ENCODE measurements at places on chromosomes 6 and 20.

GRCh38 chr20:2932498-2932897 is 59.2 kb downstream of the PTPRA start:
- no peak for DNase-seq

DNA sequence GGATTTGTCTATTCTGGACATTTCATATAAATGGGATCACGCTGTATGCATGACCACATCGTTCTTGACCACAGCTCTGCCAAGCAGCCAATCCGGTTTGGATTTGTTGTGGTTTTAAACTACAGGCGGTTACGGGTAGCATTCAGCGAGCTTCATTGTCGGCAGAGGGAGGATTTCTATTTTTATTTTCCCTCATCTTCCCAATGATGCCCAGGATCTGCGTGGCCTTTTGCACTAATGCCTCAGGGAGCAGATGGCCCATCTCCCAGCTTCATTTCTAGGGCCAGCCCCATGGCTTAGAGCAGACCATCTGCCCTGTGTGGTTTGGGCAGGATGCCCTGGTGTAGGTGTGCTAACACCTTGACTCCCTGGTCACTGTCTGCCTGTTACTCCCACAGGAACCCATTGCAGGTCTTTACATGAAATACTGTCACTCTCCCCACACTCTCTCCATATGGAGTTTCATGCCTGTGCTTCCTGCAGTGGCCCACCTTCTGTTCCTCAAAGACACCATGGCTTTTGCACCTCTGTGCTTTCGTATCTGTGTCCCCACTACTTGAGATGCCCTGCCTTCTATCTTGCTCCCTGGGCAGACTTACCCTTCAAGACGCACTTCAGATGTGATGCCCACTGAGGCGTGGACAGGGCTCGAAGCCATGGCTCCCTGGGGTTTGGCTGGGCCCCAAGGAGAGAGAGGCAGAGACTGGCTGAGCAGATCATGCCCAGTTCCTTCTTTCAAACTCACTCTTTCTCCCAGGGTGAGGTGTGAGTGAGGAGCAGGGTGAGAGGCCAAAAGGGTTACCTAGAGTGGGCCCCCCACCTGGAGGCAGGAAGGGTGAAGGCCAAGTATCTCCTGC is 26.0 kb downstream of the SDCBP2 start:
- peak; percentile 7 for DNase-seq

GRCh38 chr20:10637031-10637559 is 36.7 kb downstream of the JAG1 start:
- no peak for DNase-seq

DNA sequence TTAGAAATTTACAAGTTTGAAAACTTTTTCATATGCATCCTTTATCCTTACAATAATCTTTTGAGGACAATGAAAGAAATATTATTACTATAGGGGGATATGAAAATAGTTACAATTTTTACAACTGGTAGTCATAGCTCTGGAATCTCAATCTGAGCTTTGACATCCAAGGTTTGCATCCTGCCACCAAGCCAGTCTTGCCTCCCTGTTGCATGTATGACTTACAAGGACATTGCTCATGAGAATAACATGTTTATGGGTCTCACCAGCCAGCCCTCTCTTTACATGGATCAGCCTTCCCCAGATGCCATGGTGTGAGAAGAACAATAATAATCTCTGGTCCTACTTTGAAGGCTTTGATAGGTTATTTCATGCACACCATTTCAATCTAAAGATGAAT is 67.5 kb downstream of the THEMIS start:
- DNase-seq = no peak

DNA sequence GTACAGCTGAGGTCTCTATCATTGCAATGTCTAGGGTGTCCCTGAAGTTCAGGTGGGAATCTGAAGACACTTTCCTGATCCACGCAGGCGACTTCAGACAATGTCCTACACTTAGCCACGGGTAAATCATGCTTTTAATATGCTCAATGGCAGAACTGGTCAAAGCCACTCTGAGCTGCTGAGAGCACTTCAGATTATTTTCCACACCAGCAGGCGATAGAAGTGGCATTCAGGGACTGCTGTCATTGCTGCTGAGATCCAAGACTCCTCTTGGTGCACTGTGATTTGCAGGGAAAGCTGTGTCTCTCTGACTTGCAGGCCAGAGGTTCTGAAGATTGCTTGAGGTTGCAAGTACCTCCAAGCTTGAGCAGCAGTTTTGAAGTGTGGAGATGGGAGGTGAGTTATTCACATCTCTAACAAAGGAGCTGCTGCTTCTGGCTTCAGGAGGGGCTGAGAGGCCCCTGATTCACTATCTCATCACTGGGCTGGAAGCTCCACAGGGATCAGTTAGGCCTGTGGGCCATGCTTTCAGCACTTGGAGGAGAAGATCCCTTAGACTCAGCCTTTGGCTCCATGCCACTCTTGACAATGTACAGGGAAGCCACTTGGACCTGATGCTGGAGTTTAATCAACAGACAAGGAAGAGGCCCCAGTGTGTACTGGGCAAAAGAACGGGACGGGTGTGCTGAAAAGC is 2.9 kb upstream of the SSTR4 start:
- no peak for DNase-seq

DNA sequence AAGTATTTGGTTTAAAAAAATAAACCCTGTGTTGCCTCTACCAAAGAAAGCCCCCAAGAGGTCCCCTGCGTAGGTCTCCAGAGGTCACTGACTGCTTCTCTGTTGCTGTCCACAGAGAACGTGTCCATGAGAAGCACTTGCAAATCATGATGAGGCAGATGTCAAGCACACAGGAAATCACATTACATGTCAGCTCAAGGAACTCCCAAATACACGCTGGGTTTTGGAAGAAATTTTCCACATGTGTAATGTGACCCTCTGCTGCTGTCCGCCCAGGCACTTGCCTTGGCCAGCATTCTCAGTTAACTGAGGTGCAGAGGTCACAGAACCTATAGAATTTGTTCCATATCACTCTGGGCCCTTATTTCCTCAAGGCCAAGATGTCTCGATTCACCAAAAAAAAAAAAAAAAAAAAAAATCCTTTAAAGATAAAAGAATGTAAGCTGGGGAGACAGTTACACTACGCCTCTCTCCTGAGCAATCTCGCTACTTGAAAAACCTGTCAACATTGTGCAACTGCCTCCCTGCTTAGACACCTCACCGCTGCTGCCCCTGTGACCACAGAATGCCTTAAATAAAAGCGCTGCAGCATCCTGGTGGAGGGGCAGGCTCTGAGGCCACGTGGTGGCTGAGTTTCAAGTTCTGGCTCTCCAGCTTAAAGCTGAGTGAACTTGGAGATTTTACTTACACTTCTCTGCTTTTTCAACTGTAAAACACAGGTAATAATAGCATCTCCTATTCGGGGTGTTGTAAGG is 42.3 kb downstream of the SLC22A23 start:
- DNase-seq = no peak

DNA sequence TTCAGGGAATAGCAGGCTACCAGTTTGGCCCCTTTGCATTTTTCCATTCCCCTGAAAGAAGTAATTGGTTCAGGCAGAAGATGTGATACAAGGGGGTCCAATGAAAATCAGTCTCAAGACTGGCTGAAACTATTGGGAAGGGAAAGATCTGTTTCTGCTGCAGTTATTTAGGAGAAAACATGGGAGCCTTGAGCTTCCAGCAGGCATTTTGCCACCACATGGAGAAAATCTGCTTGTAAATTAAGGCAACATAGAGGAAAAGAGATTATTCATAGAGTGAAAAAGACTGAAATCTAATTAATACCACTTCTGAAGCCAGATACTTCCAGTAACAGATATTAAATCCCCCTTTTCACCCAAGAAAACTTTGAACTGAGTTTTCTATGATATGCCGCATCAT is 44.2 kb upstream of the SNAP25 start:
- no peak for DNase-seq

DNA sequence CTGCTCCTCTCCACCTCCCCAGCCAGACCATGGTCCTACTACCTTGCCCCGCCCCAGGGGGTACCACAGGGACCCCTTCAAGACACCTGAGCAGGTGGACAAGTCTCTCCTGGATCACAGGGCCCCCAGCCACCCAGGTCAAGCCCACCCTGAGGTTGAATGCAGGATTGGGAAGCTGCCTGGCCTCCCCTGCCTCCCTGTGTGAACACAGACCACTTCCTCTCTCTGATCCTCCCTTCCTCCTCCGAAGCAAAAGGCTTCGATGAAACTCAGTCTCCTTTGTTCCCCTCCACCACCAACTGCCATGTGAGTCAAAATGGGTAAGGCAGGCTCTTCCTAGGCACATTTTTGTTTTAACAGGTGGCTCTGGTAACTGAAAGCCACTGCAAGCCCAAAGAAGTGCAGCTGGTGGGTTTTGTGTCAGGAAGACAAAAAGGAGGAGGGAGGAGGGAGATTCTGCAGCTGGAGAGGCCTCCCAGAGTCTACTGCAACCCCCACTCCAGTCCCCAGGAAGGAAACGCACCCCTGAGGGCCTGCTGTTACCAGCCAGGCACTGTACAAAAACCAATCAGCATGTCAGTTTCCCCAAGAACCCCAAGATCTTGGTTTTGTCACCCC is 5.4 kb downstream of the ADA start:
- DNase-seq = peak; percentile 78

DNA sequence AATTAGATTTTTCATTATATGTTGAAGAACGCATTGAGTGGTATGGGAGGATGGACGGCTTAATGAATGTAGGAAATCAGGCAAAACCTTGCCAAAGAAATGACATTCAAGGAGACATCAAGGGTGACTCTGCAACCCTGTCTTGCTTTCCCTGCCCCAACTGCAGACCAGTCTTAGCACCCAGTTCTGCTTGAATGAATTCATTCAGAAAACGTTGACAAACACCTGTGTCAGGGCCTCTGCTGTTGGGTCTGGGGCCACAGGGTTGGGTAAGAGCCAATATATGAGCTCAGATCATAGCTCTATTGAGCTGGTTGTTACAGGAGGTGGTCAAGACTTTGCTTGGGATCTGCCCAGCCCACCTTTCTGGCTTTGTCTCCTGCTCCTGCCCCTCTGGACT is 7.7 kb upstream of the ASXL1 start:
- DNase-seq = no peak

DNA sequence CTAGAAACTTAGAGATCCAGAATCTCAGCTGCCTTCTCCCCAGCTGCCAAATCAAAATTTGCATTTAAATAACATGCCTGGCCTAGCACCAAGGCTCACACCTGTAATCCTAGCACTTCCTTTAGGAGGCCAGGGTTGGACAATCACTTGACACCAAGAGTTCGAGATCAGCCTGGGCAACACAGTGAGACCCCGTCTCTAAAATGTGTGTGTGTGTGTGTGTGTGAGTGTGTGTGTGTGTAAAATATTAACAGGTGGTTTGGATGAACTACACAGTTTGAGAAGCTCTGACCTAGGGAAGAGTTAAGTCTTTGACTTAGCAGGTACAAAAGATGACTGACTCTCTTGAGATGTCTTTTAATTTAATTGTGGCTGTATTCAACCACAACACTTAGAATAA is 20.2 kb upstream of the CD2AP start:
- no peak for DNase-seq

- no peak for DNase-seq
These were observed 63.1 kb downstream of the ATXN1 start for GRCh38 chr6:16698162-16698533.

DNA sequence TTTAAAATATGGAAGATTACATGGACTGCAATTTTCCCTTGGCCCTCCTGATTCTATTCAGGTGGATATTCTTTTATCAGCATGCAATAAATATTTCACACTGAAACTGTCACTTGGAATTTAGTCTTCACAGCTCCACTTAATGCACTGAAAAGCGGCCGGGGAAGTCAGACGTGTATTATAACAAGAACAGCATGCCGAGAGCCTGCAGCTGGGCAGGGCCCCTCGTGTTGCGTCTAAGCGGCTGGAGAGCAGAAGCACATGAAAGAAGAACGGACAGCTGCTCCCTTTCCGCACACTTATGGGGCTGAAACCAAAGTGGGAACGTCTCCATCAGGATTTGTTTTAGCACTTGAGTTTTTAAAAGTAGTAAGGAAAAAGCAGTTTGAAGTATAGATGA is 57.2 kb downstream of the LYRM4 start:
- no peak for DNase-seq

DNA sequence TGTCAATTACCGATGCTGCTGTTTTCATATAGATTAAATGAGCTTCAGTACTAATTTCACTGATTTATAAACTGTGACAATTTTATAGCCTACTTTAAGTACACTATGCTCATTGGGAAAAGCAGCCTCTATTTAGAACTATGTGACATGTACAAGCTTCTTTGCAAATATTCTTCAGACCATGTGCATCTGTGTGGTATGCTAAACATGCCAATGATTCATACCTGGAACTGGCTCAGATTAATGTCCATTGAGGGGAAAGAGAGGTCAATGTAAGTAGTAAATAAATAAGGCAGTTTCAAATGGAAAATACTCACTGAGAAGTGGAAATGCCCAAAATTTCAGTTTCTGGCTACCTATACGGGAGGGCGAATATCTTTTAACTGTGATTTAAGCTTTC is 777.7 kb downstream of the C6orf118 start:
- no peak for DNase-seq

- DNase-seq = no peak
These were observed 59.2 kb downstream of the LAMP5 start for GRCh38 chr20:9573335-9574151.

DNA sequence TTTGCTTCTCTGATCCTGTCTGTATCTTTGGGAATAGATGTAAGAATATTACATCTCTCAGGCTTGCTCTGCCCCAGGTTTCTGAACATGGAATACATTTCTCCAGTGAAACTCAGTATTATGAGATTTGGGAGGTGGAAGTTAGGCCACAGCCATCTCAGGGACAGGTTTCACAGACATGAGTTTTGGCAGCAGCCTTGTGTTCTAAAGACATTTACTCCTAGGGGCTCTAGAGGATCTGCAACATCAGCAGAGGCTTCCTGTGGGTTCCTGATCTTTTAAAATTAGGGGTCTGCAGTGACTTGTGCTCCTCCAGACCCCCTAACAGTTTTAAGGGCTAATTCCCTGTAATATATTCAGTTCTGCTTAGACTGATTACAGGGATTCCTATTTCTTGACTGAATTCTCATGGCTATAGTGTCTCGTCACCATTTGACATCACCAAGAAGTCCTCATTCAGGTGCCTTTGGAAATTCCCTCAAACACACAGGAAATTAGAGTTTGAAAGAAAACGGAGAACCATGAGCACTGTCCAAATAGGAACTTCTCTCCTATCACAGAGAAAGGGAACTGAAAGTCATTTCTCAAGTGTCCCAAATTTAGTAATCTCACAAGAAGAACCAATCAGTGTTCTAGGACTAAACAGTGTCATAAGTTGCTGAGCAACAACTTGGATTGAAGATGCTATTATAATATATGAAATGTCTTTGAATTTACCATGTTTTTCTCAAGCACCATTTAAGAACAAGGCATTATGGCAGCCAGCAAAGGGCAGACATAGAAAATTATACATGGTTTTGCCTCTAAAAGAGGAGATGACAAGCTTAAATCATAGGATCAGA is 2.5 kb upstream of the HLA-DRA start:
- DNase-seq = peak; percentile 92

- no peak for DNase-seq
These were observed 2.8 kb downstream of the FAM8A1 start for GRCh38 chr6:17602888-17603287.

GRCh38 chr20:60053125-60053817 is 95.0 kb downstream of the CDH26 start:
- DNase-seq = no peak

DNA sequence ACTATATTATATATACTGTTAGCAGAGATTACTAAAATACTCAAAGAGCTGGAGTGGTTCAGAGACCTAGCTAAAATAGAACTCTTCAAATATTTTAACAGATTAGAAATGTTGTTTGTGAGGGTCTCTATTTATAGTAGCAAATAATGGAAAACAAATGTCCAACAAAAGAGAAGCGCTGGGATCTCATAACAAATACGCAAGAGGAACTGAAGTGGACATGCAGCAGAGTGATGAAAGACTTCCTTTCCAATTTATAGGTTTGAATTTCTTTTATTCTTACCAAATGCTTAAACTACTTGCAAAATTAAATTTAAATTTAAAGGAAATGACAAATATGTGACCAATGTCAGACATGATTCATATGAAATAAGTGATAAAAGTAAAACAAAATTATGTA is 49.9 kb downstream of the PIGU start:
- DNase-seq = peak; percentile 16
